ENCODE measurements at places on chromosomes 11 and 22.

GRCh38 chr11:1556278-1556902 lies 15.7 kb downstream of the DUSP8 start:
- DNase-seq, result no peak

- no peak for DNase-seq
These were observed 8.0 kb downstream of the JAML start for GRCh38 chr11:118216621-118217481.

- no peak for DNase-seq
These were observed 2.1 kb downstream of the ADAMTS8 start for GRCh38 chr11:130426223-130426836.

GRCh38 chr11:63804259-63804658 lies 9.0 kb upstream of the SPINDOC start:
- DNase-seq, result no peak

- no peak for DNase-seq
These were observed 751 bp downstream of the ARFGAP3 start for GRCh38 chr22:42856179-42856864.

- no peak for DNase-seq
These were observed 1473.3 kb downstream of the TBC1D22A start for GRCh38 chr22:48235744-48236143.

- no peak for DNase-seq
These were observed 723 bp downstream of the OR51M1 start for GRCh38 chr11:5384335-5384734.

- no peak for DNase-seq
These were observed 205.5 kb downstream of the CCT8L2 start for GRCh38 chr22:16387088-16387487.

DNA sequence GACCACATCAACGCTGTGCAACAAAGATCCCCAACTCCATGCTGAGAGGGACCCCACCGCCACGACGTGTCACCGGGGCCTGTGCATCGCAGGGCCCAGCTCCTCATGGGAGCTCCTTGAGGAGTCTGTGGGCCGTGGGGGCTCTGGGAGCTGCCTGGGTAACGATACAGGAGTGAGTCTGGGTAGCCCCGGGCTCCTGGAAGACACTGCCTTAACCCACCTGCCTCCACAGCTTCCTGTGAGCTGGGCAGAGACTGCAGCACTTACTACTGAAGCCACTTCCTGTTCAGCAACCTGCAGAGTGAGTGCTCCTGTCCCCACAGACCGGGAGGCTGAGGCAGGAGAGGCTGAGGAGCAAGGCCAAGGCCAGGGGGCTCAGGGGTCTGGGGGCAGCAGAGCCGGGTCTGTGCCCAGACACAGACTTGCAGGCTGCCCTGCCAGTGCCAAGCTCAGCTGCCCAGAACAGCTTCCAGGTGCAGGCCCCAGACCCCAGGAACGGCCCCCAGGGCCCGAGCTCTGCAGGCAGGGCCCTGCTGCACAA lies 226.7 kb downstream of the BRD1 start:
- DNase-seq, result no peak

GRCh38 chr22:27106985-27107384 lies 449.6 kb downstream of the MIAT start:
- no peak for DNase-seq

DNA sequence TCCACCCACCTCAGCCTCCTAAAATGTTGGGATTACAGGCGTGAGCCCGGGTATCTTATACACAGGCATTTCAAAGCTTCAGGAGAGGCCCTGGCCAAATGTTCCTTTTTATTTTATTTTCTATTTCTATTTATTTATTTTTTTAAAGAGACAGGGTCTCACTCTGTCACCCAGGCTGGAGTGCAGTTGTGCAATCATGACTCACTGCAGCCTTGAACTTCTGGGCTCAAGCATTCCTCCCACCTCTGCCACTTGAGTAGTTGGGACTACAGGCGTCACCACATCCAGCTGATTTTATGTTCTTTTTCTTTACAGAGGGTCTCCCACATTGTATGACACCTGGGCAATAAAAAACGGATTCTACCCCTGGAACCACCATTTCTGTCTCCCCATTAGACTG lies 71.2 kb downstream of the FBXO7 start:
- DNase-seq, result no peak

- DNase-seq, result no peak
These were observed 14.5 kb downstream of the RPS3 start for GRCh38 chr11:75413864-75414263.

- no peak for DNase-seq
These were observed 80.9 kb upstream of the MYO18B start for GRCh38 chr22:25661073-25661472.

DNA sequence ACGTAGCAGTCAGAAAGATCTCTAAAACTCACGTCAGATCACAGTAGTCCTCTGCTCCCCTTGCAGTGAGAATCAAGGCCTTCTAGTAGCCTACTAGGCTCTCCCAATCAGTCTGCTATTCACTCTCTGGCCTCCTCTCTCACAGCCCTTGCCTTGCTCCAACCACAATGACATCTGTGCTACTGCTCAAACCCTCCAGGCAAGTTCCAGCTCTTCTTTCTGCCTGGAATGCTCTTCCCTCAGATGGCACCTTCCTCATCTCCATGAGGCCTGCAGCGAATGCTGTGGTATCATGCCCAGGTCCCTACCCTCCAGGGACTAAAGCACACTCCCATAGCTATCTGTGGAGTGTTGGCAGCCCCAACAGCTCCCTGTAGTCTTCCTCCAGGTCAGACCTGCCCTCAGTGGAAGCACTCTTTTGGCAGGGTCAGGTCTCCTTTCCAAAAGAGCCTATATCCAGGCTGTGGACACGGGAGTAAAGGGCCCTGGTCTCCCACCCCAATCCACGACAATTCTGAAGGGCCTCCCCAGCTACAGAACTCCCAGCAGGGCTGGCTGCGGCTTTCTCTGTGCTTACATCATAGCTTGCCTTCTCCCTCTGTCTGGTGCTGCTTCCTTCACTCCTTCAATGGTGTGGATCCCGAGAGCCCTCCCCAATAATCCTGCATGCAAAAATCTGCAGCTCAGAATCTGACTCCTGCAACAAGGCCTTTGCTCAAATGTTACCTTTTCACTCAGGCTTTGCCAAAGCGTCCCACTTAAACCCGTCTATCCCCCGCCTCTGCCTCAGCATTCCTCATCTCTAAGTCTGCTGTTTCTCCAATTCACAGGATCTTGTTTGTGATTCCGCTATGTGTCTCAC lies 8.9 kb downstream of the HIRA start:
- DNase-seq, result no peak

DNA sequence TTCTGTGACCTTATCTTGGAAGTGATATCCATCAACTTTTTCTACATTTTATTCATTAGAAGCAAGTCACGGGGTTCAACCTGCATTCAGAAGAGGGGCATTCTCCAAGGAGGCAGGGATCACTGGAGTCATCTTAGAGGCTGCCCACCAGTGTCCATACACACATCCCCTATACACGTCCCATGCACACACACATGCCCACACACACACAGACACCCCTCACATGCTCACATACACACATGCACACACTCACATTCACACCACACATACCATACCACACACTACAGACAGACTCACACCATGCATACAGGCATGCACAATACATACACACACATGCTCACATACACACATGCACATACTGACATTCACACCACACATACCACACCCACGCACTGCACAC lies 884.7 kb downstream of the TBC1D22A start:
- no peak for DNase-seq

GRCh38 chr11:65323813-65324212 lies 9.1 kb downstream of the CDC42EP2 start:
- no peak for DNase-seq

GRCh38 chr11:128619007-128619406 lies 31.6 kb upstream of the ETS1 start:
- no peak for DNase-seq

DNA sequence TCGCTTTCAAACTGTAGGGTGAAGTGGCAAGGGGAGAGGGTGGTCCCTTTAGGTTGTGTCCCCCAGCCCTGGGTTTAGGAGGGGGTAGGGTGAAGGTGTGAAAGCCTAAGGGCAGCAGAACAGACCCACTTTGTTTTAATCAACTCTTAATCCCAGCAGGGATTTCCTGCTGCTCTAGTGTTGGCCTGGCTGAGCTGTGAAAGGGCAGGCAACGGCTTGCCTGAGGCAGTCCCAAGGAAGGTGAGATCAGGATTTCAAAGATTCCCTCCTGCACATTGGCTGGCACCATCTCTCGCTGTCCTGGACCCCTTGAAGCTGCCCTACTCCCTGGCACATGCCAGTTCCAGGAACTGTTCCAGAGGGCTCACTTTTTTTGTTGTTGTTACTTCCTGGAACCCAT lies 221.3 kb downstream of the INSC start:
- DNase-seq, result no peak

GRCh38 chr11:34792814-34793258 lies 123.3 kb downstream of the APIP start:
- no peak for DNase-seq

DNA sequence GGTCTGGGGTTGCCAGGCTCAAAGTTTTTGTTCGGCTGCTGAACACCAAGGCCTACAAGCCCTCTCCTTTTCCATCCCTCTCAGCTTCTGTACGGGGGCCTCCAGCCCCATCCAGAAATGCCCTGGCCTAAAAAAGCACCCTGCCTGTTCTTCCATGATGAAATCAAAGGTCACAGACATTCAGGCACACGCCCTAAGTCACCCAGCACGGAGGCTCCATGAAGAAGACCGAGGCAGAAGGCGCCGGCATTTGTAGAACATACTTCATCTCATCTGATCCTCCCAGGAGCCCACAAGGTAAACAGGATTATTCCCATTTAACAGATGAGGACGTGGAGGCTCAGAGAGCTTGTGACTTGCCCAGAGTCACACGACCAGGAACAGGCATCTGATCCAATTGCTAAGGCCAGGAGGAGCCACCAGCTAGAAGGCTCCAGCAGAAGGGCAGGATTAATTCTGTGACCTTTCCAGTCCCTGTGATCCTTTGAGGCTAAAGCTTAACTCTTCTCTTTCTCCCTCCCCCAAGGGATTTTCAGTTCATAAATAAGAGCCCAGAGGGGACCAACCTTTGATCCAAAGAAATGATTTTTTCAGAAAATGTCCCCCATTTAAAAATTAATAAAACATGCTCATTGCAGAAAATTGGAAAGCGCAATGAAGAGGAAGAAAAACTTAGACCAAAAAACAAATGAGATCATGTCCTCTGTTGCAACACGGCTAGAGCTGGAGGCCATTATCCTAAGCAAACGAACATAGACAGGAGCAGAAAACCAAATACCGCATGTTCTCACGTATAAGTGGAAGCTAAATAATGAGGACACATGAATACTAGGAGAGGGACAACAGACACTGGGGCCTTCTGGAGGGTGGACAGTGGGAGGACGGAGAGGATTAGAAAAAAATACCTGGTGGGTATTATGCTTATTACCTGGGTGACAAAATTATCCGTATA lies 38.7 kb downstream of the CYTH4 start:
- no peak for DNase-seq

All from left hindlimb (tissue), 1 donor.